ENCODE measurements at places on chromosomes 5 and 9. TPM values are rescaled to one million over a fixed set of nuclear protein-coding genes. Genes with fewer than 3 reads are reported as not detected.

WWC1 gene
- 88.3 TPM for total RNA-seq

SLC35D2 gene
- total RNA-seq, result 21.0 TPM

CBY3 gene
- total RNA-seq, result not detected

SPINK7 gene
- not detected for total RNA-seq

MAMDC2 gene
- 0.20 TPM for total RNA-seq

OBP2B gene
- total RNA-seq, result not detected

SREK1 gene
- 26.4 TPM for total RNA-seq

All from A549 treated with Mapracorat at 1 μM for 4 hours (cell line).